LHCN-M2 (cell line): ENCODE measurements at places on chromosomes 12 and 14. TPM values are rescaled to one million over a fixed set of nuclear protein-coding genes. Genes with fewer than 3 reads are reported as not detected.

- no peak for DNase-seq
Observed at GRCh38 chr12:49230805-49231194, 34.1 kb upstream of the TUBA1C start.

DNA sequence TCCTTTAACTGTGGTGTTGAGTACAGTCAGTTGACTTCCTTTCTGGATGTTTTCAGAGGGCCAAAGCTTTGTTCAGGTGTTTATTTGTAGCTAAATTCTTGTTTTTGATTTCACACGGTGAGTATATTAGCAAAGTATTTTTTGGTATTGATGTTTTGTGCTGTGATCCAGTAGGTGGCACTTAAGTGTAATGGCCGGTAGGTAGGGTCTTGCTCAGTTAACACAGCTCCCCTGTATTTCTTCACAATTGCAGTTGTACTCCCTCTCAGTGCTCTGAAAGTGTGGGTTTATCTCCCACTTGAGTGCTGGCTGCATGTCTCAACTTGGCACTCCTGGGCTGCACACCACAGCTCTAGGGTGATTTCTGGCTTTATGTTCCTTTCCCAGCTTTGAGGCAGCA is 339.5 kb downstream of the AEBP2 start:
- DNase-seq, result no peak

DNA sequence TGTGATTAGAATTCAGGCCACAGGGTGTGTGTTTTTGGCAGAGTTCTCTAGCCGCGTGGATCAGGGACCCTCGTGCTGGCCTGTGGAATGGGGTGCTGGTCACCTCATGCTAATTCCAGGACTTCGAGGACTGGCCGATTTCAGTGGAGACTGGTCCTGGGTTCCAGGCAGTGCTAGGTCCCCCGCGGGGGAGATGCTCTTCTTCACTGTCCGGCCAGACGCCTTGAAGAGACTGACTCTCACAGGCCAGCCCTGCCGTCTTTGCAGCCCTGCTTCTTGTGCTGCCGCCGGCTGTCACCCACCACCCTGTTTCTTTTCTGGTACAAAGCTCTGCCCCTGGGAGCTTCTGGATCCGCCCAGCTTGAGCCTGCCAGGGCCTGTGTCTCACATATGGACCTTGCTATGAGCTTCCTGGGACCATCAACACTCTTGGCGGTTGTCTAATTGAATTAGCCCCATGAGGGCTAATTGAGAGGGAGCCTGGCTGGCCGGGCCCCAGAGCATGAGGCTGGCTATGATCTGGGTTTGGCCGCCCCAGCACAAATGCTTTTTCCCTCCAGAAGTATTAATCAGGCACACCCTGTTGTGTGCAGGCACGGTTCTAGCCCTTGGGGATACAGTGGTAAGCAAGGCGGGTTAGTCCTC is 8.2 kb downstream of the MLXIP start:
- DNase-seq, result no peak

DNA sequence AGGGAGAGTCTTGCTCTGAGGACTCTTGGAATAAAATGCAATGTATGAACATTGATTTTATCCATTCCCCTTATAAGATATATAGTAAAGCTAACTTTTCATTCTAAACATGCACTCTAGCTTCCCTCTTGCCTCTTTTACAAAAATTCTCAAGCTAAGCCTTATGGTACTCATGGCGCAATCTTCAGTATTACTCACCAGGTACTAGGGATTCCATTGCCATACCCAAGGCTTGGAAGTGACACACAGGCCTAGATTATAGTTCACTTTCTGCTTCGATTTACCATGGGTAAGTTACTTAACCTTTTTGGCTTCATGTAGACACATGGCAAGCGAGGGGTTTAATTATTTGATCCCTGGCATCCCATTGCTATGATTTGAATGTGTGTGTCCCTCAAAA is 331.5 kb downstream of the LRIG3 start:
- DNase-seq, result peak; percentile 58

The KCNMB4 gene
- total RNA-seq, result 0.75 and 0.90 TPM in 2 replicates

GRCh38 chr12:131593406-131593805 is 117.5 kb upstream of the SFSWAP start:
- DNase-seq, result no peak

DNA sequence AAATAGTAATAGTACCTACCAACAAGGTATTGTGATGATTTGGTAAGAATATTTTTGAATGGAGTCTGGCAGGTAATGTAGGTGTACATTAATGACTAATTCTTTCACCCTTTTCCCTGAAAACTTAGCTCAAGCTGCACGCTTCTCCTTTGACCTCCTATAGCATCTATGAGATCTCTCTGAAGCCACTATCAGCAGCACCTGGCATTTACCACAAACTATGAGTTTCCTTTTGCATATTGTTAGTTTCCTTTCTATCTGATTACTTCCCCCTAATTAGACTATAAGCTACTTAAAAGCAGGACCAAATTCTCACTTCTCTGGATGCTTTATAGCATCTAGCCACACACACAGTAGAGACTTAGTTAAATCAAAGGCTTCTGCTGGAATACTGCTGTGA is 48.1 kb downstream of the SLC8A3 start:
- no peak for DNase-seq

GRCh38 chr12:1838205-1838993 is 18.0 kb downstream of the LRTM2 start:
- DNase-seq, result no peak

- DNase-seq, result no peak
Observed at GRCh38 chr12:51994539-51994820, 12.3 kb upstream of the TAMALIN start.
